ENCODE measurements at places on chromosomes 1 and 21. TPM values are rescaled to one million over a fixed set of nuclear protein-coding genes. Genes with fewer than 3 reads are reported as not detected.
A peak's percentile ranks its signal among the peaks of the same experiment; 100 is the strongest.

Gene ALDH4A1
- total RNA-seq, result 11.5 TPM

Gene CDA
- 0.64 TPM for total RNA-seq

Gene MTMR11
- 37.4 TPM for total RNA-seq

- peak overlapping the region; percentile 74 for H3K4me3 ChIP-seq
- H3K27me3 ChIP-seq, result peaks cover 10% of the 10 kb centered on the region
- H3K27ac ChIP-seq, result peak overlapping the region; percentile 35
- H3K36me3 ChIP-seq, result peaks cover 2% of the 10 kb centered on the region
- H3K4me1 ChIP-seq, result peaks cover 44% of the 10 kb centered on the region
- DNase-seq, result peak; percentile 70
Observed at GRCh38 chr1:112707221-112708001, 484 bp upstream of the RHOC start.

DNA sequence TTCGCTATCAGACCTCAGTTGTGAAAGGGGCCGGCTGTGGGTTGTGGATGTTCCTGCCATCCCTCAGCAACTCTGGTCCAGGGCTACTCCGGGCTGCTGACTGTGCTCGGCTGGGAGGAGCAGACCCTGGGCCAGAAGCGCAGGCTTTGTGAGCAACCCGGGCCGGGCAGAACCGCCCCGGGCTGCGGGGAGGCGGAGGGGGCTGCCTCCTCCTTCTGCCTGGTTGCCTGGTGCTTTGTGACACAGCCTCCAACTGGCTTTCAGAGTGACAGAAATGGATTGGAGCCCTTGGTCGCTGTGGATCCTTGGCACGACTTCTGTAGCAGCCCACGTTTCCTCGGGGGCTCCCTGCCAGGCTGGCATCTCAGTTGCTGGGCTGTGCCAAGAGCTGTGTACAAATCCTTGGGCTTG, 10.0 kb downstream of the DRAXIN start:
- H3K27ac ChIP-seq, result no peak overlapping the region
- H3K4me1 ChIP-seq, result no peaks in the 10 kb centered on the region
- no peak for DNase-seq
- H3K4me3 ChIP-seq, result no peak overlapping the region
- peaks cover 10% of the 10 kb centered on the region for H3K27me3 ChIP-seq

GRCh38 chr1:201138311-201138840, 11.4 kb upstream of the ASCL5 start:
- H3K4me3 ChIP-seq, result no peak overlapping the region
- peak overlapping the region; percentile 25 for H3K27ac ChIP-seq
- peaks cover 11% of the 10 kb centered on the region for H3K4me1 ChIP-seq
- DNase-seq, result no peak
- H3K27me3 ChIP-seq, result no peaks in the 10 kb centered on the region

DNA sequence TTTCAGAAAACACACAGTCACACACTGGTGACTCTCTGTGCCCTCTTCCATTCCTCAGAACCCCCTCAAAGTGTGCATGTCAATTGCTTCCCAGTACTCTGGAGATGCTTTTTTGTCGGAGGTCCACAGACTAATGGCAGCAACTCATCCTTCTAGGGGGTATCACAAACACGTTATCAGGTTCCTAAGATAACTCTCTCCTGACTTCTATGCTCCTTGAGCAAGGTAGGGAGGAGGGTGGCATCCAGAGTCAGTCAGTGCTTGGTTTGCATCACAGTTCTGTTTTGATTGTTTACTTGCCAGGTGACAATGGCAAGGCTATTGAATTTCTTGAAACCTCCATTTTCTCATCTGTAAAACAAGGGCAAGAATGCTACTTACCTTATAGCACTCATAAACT, 39.4 kb upstream of the DYNLT5 start:
- H3K4me3 ChIP-seq, result no peak overlapping the region
- H3K36me3 ChIP-seq, result no peaks in the 10 kb centered on the region
- no peaks in the 10 kb centered on the region for H3K4me1 ChIP-seq
- H3K27me3 ChIP-seq, result peaks cover 3% of the 10 kb centered on the region

- no peak overlapping the region for H3K27ac ChIP-seq
- no peak for DNase-seq
- no peaks in the 10 kb centered on the region for H3K4me1 ChIP-seq
- no peaks in the 10 kb centered on the region for H3K36me3 ChIP-seq
Observed at GRCh38 chr1:3965693-3966092, 65.6 kb upstream of the C1orf174 start.

GRCh38 chr1:87140831-87141540, 187.7 kb upstream of the LMO4 start:
- H3K4me3 ChIP-seq, result no peak overlapping the region
- no peaks in the 10 kb centered on the region for H3K36me3 ChIP-seq
- DNase-seq, result no peak
- H3K4me1 ChIP-seq, result peaks cover 7% of the 10 kb centered on the region

Data from mesothelial cell of epicardium (in vitro differentiated cells).